Activated gamma-delta T cell (primary cell): ENCODE measurements at places on chromosomes 1 and 21.
A peak's percentile ranks its signal among the peaks of the same experiment; 100 is the strongest.

- DNase-seq, result no peak
These were observed 6.6 kb downstream of the PEAR1 start for GRCh38 chr1:156899956-156900718.

DNA sequence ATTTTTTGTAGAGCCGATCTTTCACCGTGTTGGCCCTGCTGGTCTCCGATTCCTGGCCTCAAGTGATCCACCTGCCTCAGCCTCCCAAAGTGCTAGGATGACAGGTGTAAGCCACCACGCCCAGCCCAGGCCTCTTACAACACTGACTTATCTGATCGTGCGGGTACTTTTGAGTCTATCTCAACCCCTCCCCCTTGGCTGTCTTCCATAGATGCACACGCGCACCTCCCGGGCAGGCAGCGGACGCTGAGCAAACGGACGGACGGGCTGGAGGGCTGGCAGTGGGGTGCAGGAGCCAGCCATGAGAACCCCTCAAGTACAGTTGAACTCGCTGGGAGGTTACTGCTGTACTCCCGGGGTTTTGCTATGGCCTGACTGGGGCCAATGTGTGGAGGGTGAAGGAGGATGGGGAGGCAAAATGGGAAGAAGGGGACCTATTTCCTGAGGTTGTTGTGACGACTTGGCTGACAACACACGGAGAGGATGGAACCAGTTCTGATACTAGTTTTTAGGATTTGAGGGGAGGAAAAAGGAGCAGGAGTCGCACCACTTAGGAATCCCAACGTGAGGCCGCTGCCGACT, 959 bp downstream of the CD58 start:
- DNase-seq, result peak; percentile 16

- peak; percentile 24 for DNase-seq
These were observed at the start of gene CD164L2 for GRCh38 chr1:27383039-27383605. CD164L2 (minus strand) TSS chr1:27383333; CDS start chr1:27383239, 94 bp downstream.

- DNase-seq, result no peak
These were observed 1.2 kb downstream of the CD160 start for GRCh38 chr1:145720556-145720877.

DNA sequence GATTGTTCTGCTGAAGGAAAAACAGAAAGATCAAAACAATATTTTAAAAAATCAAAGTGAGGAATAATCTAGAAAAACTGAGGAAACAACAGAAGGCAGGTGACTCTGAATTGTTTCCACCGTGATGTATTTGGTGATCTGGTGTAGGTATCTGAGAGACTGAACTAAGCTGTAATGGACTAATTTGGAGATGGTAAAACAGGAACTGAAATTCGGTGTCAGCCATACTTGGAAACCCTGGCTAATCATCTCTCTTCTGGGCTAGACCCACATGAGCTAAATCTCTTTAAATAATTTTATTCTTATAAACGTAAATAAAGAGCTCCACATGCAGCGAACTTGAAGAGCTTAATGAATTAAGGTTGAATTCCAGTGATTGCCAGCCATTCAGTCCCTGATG, 1226.1 kb downstream of the NCAM2 start:
- DNase-seq, result no peak

DNA sequence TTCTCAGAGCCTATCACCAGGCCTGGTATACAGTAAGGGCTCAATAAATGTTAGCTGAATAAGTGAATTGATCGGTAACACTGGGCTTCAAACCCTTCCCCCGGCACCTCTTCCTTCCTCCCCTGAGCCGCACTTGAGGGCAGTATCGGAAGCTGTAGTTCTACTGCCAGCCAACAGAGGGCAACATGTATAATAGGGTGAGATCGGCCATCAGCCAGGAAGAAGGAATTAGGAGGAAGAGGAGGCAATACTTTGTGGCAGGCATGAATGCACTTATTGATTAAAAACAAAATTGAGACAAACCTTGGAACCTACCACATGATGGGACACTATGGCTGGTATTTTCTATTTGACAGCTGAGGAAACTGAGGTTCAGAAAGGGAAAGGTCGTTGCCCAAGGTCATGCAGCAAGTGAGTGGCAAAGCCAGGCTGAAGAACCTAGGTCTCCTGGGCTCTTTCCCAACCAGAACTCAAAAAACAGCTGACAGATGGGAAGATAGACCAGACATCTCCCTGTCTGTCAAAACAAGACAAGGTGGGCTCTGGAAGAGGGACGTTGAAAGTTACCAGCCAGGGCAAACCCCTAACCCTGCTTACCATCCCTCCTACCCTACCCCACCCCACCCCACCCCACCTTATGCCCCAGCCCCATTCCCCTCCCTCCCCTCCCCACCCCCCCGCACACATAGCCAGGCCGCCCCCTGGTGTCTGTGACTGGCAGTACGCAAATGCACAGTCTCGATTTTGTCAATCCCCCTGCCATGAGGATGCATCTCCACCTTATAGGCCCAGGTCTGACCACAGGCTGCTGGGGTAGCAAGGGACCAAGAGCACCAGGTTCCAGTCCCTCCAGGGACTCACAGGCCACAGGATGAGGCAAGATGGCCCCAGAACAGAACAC, 107.3 kb upstream of the RUNX3 start:
- no peak for DNase-seq

DNA sequence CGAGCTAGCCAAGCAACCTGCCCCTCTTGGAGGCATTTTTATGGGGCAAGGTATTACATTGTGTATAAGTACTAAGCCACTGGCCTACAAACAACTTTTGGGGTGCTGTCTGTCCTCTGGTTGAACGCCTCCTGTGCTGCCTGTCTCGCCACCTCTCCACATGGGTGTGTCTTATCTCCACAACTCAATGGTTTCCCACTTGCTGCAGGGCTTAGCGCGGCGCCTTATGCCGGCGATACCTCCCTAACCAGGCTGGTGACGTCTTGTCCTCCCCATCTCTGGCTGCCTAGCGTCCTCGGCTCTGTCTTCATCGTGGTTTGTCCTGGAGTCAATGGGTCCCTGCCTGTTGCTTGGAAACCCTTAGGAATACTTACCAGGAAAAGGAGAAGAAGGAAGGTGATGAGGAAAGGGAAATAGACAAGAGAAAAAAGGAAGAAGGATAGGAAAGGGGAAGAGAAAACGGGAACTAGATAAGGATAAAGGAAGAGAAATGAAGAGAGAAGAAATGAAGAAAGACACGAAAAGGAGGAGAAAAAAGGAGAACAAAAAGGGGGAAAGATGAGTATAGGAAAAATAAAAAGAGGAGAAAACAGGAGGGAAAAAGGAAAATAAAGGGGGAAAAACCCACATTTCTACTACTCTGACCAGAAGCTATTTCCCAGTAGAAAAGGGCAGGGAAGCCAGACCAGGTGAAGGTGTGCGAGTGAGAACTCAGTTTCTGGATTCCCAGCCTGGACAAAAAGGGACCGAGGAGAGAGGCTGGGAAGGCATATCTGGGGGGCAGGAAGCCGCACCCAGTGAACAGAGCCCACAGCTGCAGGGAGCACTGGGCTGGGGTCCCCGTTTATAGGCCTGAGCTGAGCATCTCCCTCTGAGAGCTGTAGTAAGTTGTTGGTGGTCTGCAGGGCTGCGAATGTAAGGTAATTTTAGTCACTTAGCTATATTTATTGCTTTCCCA, 86.2 kb downstream of the CLIC6 start:
- no peak for DNase-seq

DNA sequence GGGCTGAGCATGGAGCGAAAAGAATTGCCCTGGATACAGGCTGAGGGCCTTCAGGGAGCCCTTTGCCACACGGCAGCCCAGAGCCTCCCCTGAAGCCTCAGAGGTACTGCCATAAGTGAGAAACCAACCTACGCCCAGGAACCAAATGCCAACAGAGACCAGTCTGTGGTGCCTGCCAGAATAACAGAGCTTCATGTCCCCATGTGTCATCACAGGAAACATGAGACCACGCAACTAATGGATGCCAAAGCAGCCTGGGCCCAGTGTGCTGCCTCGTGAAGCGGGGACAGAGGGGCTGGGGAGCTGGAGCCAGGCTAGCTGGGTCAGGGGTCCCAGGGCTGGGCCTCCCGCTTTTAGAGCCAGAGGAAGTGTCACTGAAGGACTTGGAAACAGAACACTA, 18.7 kb upstream of the STUM start:
- no peak for DNase-seq

DNA sequence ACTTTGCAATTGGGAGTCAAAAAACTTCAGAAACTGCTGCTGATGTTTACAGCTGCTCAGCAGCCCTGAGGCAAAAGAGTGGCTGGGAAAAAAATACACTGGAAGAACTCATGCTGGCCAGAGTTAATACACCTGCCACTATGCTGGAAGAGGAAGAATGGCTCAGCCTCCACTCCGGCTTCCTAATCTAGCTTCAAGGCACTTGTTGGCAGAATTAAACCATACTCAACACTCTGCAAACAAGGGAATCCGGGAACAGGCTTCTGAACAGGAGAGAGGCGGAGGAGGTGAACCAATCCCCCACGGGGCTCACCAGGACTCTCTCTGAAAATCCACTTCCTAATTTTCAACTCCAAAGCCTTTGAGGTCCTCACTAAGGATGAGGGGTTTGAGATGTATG, 120.1 kb downstream of the CCDC185 start:
- DNase-seq, result no peak
